ENCODE measurements at places on chromosomes 4 and X.
A peak's percentile ranks its signal among the peaks of the same experiment; 100 is the strongest.

DNA sequence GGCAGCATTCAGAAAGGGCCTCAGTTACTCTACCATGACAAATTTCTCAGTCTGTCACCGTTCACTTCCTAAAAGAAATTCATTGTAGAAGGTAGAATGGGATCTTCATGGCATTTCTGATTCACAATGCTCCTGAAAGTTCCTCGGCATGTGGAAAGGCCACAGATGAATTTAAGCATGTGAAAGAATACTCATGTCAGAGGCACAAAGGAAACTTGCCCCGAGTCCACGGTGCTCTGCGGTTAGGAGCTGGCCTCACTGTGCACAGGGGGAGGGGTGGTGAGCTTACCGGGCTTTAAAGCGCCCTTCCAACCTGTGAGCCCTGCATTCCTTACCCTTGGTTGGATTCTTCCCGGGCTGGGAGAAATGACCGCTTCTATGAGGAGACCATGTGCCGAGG is 9.3 kb downstream of the TKTL1 start:
- no peak for DNase-seq

- DNase-seq, result no peak
These were observed 7.8 kb upstream of the MFAP3L start for GRCh38 chr4:170033999-170034398.

GRCh38 chr4:122673252-122673651 is 52.4 kb upstream of the IL21 start:
- no peak for DNase-seq

- no peak for DNase-seq
These were observed 107.5 kb upstream of the ACSL4 start for GRCh38 chrX:109840585-109840984.

GRCh38 chrX:101658661-101659491 is 774 bp downstream of the ARMCX2 start:
- DNase-seq, result peak; percentile 48

- DNase-seq, result no peak
These were observed 37.4 kb upstream of the GRPEL1 start for GRCh38 chr4:7105276-7105675.

- DNase-seq, result no peak
These were observed 52.5 kb upstream of the IQSEC2 start for GRCh38 chrX:53333853-53334252.

DNA sequence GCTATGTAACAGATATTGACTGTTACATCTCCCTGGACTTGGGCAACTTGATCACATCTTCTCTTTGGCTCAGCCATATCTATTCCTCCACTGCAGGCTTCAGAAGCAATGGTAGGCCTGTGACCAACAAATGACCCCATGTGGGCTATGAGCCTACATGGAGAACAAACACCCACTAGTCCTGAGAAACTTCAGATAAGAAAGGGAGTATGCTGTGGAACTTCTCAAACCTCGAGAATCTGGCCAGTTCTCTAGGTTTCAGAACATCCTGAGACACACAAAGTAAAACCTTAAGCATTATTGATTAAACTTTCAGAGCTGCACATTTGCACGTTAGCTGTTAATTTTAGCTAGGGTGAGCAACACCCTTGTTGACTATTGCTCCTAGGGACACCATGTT is 16.3 kb downstream of the RBMX2 start:
- no peak for DNase-seq

DNA sequence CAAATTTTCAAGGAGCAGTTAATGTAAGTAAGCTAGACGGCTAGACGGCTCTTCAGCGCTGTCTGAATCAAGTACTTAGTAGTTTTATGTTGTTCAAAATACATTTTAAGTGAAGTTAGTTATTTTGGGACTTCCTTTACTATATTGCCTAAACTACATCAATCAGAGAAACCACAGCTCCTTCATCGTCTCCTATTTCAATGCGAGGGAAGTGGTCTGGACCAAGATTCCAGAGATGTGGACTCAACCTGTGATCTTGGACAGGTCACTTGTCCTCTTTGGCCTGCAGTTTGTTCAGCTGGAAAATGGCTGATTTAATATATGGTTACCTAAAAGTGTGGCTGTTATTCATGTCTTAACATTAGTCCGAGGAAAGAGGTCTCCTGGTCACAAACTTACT is 10.6 kb downstream of the ING2 start:
- no peak for DNase-seq

DNA sequence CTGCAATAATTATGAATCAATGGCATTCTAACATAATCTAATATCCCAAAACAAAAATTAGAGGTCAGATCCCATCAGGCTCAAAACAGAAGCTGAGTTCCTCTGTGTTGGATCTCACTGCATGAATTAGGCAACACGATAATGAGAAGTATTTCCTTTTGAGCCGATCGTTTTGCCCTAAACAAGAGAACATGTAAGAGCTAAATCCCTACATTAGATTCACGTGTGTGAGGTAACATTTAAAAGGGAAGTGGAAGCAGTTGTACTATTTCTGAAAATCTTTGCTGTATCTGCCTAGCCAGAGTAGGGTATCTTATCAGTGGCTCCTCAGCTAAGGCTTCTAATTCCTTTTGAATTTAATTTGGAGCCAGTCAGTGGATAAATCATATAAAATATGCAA is 115.6 kb downstream of the C4orf51 start:
- DNase-seq, result no peak

DNA sequence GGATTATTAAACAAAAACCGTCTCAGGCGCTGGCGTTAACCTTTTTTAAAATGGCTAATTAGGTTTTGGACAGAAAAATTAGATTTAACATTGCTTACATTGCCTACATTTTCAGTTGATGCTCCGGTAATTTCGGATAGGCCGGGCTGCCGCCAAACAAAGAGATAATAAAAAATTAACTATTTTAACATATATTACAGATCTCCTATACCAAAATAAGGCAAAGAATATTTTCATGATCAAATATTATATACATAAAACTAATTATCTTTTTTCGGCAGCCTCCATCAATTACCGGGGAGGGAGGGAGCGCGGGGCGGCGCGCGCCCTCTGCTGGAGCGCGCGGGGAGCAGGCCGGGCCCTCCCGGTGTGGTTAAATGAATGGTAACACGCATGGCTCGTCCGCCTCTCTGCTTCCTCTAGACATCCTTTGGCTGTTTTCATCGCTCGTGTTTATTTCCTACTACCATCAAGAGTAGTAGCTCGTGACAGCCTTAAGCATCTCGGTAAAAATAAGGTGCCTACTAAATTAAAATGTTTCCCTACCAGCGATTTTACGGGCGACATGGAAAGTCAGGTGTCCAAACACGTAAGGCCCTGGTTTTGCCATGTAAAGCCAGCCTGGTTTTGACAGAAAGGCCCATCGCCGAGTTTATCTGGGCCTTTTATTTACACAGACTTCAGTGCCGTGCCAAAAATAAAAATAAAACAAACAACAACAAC is 52.4 kb upstream of the TMEM33 start:
- DNase-seq, result peak; percentile 50

DNA sequence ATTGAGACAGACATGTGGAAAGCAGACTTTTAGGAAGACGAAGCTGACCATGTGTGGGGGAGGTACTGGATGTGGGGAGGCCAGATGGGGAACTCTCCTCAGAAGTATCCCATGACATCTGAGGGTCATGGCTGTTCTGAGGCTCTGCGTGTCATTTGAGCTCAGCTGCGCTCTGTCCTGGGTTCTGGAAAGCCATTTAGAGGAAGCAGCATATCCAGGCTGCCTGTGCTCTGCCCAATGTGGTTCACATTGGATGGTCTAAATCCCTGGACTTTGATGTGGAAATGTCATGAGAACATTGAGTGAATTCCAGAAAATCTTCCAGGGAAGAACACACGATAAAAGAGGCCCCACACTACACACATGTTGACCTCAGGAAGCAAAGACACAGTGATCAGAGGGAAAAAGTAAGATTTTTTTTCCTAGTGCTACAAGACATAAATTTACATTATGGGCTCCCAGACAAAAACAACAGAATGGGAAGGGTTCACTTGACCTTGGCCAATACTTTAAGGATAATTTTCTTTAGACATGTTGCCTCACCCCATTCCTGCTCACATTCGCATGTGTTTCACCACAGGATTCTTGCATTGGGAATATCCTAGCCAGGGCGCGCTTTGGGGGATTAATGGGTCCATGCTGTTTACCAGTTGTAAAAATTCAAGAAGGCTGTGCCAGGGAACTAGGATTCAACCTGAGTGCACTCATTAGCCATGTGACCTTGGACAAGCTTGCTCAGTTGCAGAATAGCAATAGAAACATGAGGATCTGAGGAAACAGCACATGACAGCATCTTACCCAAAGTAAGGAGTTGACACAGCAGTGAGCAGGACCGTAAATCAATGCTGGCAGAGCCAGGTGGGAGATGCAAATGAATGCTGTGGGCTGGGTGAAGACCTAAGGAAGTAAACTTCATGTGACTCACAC is 73.2 kb upstream of the C1QTNF7 start:
- DNase-seq, result no peak

DNA sequence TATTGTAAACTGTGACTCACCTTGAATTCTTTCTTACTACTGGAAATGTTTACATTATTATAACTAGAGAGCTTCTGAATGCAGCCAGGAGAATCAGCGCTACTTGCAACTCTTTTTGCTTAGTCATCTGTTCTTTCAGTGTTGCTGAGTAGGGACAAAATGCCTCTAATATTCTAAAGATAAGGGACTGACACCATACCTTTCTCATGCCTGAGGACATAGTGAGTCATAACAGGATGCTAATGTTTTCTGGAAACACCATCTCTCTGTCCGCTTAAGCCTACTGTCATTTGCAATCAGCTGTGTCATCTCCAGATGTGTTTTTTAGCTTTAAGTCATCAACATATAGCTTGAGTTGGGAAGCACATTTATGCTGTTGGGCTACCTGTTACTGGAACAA is 108.3 kb downstream of the QRFPR start:
- DNase-seq, result peak; percentile 25

DNA sequence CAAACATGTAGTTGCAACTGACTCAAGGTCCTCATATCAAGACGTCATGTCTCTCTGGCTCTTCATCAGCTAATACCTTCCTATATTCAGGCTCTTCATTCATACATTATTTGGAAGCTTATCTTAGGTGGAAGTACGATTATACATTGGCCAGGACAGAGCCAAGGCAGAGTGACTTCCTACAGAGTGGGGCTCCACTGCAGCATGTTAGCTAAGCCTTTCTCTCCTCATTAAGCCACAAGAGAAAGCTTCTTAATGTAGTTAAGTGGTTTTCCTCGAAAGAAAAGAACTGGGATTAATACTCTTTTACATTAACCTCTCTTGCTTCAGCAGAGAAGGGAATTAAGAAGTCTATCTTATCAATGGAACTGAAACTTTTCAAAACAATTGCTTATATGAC is 15.0 kb downstream of the C4orf33 start:
- no peak for DNase-seq

DNA sequence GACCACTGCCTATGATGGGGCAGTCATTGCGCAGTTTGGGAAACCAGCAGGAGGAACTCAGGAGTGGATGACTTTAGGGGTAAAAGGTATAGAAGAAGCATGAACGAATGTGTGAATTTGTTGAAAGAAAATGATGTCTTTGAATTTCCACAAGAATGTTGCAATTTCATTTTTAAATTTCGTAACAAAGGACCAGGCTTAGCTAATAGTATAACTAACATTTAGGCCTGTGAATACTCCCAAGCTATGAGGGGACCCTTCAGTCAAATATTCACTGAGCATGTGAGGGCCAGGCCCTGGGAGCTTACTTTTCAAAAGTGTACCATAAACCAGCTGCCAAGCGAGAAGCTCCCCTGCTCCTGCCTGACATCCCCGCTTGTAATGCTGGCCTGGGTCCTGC is 5.3 kb downstream of the MPC1L start:
- no peak for DNase-seq

DNA sequence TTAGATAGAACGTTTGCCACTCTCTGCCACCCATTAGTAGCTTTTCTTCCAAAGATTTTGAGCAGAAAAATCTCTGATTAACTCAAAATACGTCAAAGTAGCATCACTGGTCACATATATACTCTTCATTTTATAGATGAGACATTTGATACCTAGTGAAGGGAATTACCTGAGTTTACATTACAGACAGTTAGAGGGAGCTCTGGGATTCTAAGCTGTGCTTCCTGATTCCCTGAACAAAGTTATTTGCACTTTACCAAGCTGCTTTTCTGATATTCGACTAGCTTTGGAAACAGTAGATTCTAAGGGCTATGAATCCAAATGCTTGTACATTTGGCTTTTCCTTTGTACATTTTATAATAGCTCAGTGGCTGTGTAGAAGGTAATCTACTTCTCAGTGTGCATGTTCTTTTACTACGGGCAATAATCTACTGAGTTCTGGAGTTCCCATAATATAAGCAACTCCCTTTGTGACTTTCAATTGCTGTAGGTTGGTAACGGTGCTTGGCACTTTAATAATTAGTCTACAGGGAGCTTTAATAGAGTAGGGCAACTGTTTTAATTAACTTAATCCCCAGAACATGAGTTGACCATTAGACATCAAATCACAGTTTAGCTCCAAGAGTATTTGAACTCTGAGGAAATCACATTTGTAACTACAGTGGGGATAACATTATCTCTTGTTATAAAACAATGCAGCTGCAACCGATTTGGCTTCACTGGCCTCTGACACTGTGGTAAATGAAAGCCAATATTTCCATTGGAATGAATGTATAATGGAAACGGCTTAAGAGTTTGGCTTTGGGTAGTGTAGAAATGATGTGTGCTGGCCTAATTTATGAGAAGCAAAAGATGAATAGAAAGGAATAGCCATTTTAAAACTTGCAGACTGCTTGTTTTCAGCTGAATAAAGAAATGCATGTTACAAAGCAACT is 1602.4 kb downstream of the STIM2 start:
- DNase-seq, result no peak

DNA sequence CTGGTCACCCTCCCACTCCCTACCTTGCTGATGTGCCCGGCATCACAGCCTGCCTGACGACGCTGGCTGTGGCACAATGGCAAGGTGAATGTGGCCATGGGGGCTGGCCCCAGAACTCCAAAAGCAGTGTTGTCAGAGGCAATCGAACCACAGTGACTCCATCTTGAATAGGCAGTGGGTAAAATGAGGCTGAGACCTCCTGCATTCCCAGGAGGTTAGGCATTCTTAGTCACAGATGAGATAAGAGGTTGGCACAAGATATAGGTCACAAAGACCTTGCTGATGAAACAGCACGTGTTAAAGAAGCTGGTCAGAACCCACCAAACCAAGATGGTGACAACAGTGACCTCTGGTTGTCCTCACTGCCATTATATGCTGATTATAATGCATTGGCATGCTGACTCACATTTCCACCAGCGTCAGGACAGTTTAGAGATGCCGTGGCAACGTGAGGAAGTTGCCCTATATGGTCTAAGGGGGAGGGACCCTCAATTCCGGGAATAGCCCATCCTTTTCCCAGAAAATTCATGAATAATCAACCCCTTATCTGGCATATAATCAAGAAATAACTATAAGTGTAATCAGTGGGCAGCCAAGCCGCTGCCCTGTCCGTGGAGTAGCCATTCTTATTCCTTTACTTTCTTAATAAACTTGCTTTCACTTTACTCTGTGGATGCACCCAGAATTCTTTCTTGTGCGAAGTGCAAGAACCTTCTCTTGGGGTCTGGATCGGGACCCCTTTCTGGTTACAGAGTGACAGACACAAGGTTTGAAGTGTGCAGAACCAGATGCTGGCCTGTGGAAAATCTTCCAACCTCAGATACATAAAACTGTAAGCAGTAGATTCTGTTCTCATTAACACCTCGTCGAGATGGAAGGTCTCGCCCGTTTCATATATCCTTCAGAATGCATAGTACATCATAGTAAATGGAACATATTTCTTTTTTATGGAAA is 26.8 kb upstream of the CLDN24 start:
- DNase-seq, result peak; percentile 24

- DNase-seq, result no peak
These were observed 3.1 kb downstream of the ZNF827 start for GRCh38 chr4:145935253-145936141.
